ENCODE measurements at places on chromosomes 2 and 18.

- DNase-seq: peak; percentile 31
Observed at GRCh38 chr18:35572644-35573043, 8.9 kb upstream of the GALNT1 start.

GRCh38 chr2:28054916-28055315 is 164.4 kb downstream of the BABAM2 start:
- DNase-seq: peak; percentile 32

DNA sequence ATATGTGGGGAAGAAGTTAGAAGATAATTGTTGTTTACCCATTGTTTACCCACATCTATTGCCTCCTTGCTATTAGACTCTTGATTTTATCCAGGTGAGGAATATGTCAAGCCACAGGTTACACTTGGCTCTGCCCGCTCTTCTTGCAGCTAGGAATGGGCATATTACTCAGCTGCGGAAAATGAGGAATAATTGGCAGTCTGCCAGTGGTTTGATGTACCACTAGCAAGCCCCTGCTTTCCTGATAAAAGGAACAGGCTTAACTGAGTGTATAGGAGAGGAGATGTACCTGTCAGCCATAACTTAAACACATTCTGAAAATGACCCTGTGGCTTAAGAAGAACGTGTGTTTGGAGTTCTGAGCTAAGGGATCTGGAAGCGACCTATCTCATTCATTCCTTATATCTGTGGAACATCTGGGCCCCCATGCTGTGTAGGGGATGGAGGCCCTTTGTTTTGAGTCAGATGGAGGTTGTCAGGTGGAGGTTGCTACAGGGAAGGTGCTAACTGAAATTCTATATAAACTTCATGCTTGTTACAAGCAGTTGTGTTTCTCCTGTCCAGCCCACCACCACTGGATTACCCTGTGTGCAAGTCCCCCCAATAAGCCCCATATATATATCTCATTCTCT is 4.6 kb upstream of the FMNL2 start:
- no peak for DNase-seq

DNA sequence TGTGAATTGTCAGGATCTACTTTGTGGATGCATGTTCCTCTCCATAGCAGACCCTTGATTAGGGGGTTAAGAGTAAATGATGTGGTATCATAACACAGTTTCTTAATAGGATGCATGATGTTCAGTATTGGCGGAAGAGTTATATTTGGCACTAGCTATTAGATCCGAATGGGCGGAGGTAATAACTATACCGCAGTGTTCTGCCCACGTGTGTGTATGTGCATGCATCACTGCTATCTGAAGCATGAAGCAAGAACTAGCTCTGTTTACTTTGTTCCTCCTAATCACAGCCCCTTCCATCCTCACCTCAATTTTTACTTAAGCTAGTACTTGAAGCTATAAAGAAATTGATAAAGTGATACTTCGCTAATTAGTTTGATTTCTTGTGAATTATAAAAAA is 159.6 kb upstream of the NOSTRIN start:
- DNase-seq: no peak

All from iris pigment epithelial cell (primary cell).